Fibroblast of lung (primary cell): ENCODE measurements at places on chromosomes 16 and 17. TPM values are rescaled to one million over a fixed set of nuclear protein-coding genes. Genes with fewer than 3 reads are reported as not detected.
A peak's percentile ranks its signal among the peaks of the same experiment; 100 is the strongest.

DNA sequence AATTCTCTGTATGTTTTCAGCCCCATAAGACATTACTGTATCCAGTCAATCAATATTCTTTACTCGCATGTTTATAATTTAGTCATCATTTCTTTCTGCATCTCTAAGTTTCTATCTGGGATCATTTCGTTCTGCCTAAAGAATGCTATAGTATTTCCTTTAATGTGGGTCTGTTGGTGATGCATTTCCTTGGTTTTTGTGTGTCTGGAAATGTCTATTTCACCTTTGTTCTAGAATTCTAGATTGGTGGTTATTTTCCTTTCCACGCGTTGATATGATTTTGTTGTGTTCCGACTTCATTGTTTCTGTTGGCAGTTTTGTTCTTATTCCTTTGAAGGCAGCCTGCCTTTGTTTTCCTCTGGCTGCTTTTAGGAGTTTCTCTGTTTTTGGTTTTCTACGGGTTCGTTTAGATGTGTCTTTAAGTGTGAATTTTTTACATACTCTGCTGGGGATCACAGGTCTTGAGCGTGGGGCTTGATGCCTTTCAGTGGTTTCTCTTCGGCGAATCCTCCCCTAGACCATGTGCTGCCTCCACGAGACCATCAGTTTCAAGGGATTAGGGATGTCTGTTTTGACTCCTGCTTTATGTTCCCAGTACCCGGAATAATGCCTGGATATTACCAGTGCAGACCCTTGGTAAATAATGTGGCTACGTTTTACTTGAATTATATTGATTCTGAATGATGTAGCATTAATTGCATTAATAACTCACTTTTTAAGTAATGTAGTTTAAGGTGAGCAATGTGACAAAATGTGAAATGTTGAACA is 23.5 kb downstream of the POLR3E start:
- DNase-seq, result no peak

TBC1D26 gene
- total RNA-seq, result 0.17 TPM in 1 of 2 replicates, not detected in the other

GRCh38 chr17:62653826-62654761 is 26.6 kb downstream of the MRC2 start:
- DNase-seq, result peak; percentile 52

- no peak for DNase-seq
Observed at GRCh38 chr16:51389881-51390280, 238.8 kb upstream of the SALL1 start.
